ENCODE measurements at places on chromosomes 1 and 21. TPM values are rescaled to one million over a fixed set of nuclear protein-coding genes. Genes with fewer than 3 reads are reported as not detected.

- H3K27me3 ChIP-seq: peaks cover 17% of the 10 kb centered on the region
- DNase-seq: no peak
- no peaks in the 10 kb centered on the region for H3K36me3 ChIP-seq
Observed at GRCh38 chr1:232369451-232370296, 260.3 kb downstream of the SIPA1L2 start.

DNA sequence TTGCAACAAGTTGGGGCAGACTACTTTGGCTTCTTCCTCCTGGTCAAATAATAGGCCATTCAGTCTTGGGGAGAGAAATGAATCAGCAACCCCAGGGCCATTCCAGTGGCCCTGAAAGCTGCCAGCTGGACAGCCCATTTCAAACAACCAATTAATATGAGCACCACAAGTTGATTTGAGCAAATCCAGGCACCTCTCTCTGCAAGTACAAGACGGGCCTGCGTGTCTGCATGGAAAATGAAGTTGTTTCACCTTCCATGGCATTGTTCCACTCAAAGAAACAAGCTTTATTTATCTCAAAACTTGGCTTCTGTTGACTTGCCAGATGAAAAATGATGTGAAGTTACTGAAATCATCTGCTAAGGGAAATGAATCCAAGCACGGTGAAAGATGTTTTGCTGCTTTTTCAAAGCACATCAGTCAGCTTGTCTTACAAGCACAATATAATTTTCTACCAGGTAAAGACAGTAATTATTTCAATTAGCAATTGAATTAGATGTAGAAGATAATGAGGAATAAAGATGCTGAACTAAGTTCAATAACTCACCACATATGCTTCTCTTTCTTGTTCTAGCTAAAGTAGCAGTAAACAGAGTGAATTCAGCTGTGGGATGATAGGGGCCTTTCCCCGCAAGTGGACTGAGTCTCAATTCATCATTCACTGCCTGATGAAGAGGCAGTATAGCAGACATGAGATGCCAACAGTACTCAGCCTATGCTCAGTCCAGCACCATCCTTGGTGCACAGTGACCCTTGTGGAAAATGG, 95.2 kb upstream of the SSX2IP start:
- no peak overlapping the region for H3K4me3 ChIP-seq
- H3K27me3 ChIP-seq: peaks cover 3% of the 10 kb centered on the region
- no peak for DNase-seq

- H3K4me1 ChIP-seq: peaks cover 12% of the 10 kb centered on the region
- no peaks in the 10 kb centered on the region for H3K27me3 ChIP-seq
- DNase-seq: no peak
- H3K36me3 ChIP-seq: peaks cover 1% of the 10 kb centered on the region
- no peak overlapping the region for H3K4me3 ChIP-seq
Observed at GRCh38 chr1:84363019-84363418, 35.3 kb upstream of the DNASE2B start.

DNA sequence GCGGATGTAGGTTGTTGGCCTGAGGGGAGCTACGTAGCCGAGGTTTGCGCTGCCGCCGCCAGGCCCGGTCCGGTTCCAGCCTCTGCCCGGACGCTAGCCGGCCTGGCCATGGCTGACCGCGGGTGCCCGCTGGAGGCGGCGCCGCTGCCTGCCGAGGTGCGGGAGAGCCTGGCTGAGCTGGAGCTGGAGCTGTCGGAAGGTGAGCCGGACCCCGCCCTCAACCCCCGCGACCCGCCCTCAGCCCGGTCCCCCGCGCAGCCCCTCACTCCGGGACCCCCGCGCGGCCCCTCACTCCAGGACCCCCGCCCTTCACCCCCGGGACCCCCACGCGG, 299 bp downstream of the DIP2A start:
- no peak for DNase-seq
- H3K4me3 ChIP-seq: peak overlapping the region; percentile 72
- no peaks in the 10 kb centered on the region for H3K27me3 ChIP-seq
- peaks cover 69% of the 10 kb centered on the region for H3K4me1 ChIP-seq

PTCH2 gene
- total RNA-seq: 1.6 TPM

DNA sequence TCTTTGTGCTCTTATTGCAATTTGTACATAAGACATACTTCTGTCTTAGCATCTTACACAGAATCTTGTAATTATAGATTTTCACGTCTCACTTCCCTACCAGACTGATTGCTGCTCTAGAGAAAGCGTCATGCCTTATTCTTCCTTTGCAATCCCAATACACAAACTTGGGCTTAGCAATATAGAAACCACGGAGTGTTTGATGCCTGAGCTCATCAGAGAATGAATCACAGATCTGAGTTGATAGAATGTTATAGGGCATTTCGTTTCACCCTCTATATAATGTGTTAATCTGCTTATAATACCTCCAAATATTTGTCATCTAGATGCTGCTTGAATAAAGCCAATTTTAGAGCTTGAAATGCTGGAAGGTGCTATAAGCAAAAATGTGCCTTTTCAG, 6.6 kb downstream of the FMO1 start:
- H3K27me3 ChIP-seq: peaks cover 34% of the 10 kb centered on the region
- no peak overlapping the region for H3K27ac ChIP-seq
- H3K4me1 ChIP-seq: peaks cover 3% of the 10 kb centered on the region
- H3K36me3 ChIP-seq: no peaks in the 10 kb centered on the region
- no peak for DNase-seq
- H3K4me3 ChIP-seq: no peak overlapping the region

GRCh38 chr1:212762839-212763238, 28.7 kb downstream of the NSL1 start:
- H3K36me3 ChIP-seq: peaks cover 52% of the 10 kb centered on the region
- H3K4me3 ChIP-seq: no peak overlapping the region
- H3K27me3 ChIP-seq: no peaks in the 10 kb centered on the region
- peaks cover 16% of the 10 kb centered on the region for H3K4me1 ChIP-seq
- no peak overlapping the region for H3K27ac ChIP-seq

SPRR2E gene
- not detected for total RNA-seq

DNA sequence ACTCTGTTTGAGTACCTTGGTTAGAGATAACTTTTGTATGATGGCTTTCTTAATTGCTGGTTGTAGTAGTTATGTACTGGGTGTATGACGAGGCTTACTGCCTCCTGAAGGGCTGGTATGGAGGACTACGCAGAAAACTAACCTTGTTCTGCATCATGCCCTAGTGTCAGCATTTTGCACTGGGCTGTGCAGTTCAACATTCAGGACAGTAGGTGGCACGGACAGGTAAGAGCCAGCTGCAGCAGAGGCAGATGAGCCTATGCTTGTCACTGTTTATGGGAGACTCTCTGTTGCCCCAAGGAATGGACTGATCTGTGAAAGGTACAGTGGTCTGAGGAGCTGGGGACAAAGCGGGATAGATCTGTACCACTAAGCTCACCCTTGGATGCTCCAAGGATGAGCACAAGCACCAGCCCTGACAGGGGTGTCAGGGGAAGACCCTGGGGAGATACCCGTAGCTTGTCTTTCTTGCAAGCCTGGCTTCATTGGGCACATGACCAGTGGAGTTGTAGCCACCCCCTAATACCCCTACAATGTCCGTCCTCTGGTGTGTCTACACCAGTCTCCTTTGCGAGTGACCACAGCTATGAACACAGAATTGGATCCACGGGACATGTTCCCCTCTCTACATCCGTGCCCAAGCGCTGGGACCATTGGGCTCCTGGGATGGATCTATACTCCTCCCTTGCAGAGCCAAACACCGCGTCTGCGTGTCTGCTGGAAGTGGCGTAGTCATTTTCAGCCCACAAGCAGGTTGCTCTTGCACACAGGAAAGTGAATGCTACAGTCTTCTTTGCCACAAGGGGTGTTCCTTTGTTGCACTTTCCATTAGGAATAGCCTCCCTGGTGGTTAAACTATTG, 51.1 kb upstream of the CFHR3 start:
- no peak overlapping the region for H3K4me3 ChIP-seq
- no peaks in the 10 kb centered on the region for H3K4me1 ChIP-seq
- H3K36me3 ChIP-seq: no peaks in the 10 kb centered on the region
- H3K27me3 ChIP-seq: no peaks in the 10 kb centered on the region

DNA sequence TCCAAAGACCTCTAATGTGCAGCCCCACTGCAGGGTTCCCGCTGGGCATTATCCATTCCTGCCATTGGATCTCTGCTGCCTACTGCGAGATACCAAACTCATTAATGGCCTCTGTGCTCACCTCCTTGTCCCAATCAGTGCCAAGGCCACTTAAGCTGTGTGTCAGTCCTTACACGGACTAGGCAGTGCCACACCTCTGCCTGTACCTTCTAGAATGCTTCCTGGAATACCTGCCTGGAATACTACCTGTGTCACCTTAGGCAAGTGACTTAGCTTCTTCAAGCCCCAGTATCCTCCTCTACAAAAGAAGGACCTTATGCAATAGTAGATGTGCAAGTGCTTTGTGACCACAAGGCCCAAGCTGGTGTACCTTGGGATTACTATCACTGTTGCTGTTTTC, 100.1 kb downstream of the FOXD2 start:
- H3K4me3 ChIP-seq: no peak overlapping the region
- H3K27ac ChIP-seq: no peak overlapping the region
- peaks cover 7% of the 10 kb centered on the region for H3K36me3 ChIP-seq
- peaks cover 45% of the 10 kb centered on the region for H3K27me3 ChIP-seq

- H3K4me3 ChIP-seq: no peak overlapping the region
- H3K27me3 ChIP-seq: no peaks in the 10 kb centered on the region
- no peak overlapping the region for H3K27ac ChIP-seq
- H3K36me3 ChIP-seq: peaks cover 9% of the 10 kb centered on the region
Observed at GRCh38 chr1:219324629-219325367, 151.1 kb downstream of the LYPLAL1 start.

C1orf141 gene
- not detected for total RNA-seq

GRCh38 chr1:48697066-48697707, 79.5 kb downstream of the BEND5 start:
- H3K36me3 ChIP-seq: no peaks in the 10 kb centered on the region
- H3K4me3 ChIP-seq: no peak overlapping the region
- DNase-seq: peak; percentile 23

GRCh38 chr1:18411820-18412641, 68.7 kb upstream of the KLHDC7A start:
- peaks cover 26% of the 10 kb centered on the region for H3K27me3 ChIP-seq
- H3K27ac ChIP-seq: no peak overlapping the region
- DNase-seq: no peak
- no peaks in the 10 kb centered on the region for H3K4me1 ChIP-seq
- peaks cover 9% of the 10 kb centered on the region for H3K36me3 ChIP-seq

RGS5 gene
- 1.6 TPM for total RNA-seq

GRCh38 chr1:151324390-151324930, 2.8 kb downstream of the PI4KB start:
- DNase-seq: no peak
- H3K27ac ChIP-seq: peak overlapping the region; percentile 81
- H3K36me3 ChIP-seq: peaks cover 7% of the 10 kb centered on the region
- peak overlapping the region; percentile 26 for H3K4me3 ChIP-seq
- H3K4me1 ChIP-seq: peaks cover 63% of the 10 kb centered on the region
- no peaks in the 10 kb centered on the region for H3K27me3 ChIP-seq

GRCh38 chr1:68375919-68376318, 73.8 kb downstream of the RPE65 start:
- no peaks in the 10 kb centered on the region for H3K27me3 ChIP-seq
- no peak overlapping the region for H3K4me3 ChIP-seq
- no peaks in the 10 kb centered on the region for H3K4me1 ChIP-seq
- no peaks in the 10 kb centered on the region for H3K36me3 ChIP-seq
- no peak overlapping the region for H3K27ac ChIP-seq
- DNase-seq: no peak

All from naive thymus-derived CD8-positive, alpha-beta T cell (primary cell).